ENCODE measurements at places on chromosomes 2 and 18.
A peak's percentile ranks its signal among the peaks of the same experiment; 100 is the strongest.

GRCh38 chr2:86372641-86373502 is 35.4 kb upstream of the REEP1 start:
- DNase-seq: peak; percentile 48

- no peak for DNase-seq
These were observed 13.2 kb upstream of the DCDC2C start for GRCh38 chr2:3689998-3690748.

DNA sequence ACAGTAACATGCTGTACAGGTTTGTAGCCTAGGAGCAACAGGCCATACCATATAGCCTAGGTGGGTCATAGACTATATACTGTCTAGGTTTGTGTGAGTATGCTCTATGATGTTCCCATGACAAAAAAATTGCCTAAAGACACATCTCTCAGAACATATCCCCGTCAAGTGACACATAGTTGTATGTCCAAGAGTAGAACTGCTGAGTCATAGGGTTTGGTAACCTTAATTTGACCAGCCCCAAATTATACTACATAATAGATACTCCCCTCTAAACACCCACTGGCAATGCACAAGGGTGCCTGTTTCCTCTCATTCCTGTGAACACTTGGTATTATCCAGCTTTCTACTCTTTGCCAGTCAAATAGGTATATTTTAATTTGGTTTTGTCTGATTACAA is 161.6 kb downstream of the LCLAT1 start:
- no peak for DNase-seq

GRCh38 chr2:157159221-157159934 is 98.1 kb upstream of the GALNT5 start:
- no peak for DNase-seq

- DNase-seq: no peak
These were observed at the start of gene ITGA4 for GRCh38 chr2:181457121-181457740. TSS of gene ITGA4 (plus strand) at chr2:181457386. CDS start at chr2:181457655, 269 bp downstream.

- DNase-seq: no peak
These were observed 128.7 kb downstream of the MEP1B start for GRCh38 chr18:32318581-32318980.

DNA sequence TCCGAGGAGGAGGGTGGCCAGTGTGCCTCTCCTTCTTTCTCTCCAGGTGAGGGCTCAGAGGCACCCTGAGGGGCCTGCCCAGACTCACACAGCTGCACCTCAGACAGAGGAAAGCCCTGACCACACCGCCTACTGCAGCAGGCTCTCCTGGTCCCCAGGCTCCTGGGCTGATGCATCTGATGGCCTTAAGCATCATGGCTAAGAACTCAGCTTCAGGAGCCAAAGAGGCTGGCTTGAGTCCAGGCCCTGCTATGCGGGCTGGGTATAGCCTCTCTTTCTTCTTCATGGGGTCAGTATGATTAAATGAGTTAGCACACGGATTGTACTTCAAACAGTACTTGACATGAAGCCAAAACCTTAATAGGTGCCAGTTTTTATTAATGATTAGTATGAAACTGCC is 89.6 kb downstream of the TGFA start:
- DNase-seq: no peak

DNA sequence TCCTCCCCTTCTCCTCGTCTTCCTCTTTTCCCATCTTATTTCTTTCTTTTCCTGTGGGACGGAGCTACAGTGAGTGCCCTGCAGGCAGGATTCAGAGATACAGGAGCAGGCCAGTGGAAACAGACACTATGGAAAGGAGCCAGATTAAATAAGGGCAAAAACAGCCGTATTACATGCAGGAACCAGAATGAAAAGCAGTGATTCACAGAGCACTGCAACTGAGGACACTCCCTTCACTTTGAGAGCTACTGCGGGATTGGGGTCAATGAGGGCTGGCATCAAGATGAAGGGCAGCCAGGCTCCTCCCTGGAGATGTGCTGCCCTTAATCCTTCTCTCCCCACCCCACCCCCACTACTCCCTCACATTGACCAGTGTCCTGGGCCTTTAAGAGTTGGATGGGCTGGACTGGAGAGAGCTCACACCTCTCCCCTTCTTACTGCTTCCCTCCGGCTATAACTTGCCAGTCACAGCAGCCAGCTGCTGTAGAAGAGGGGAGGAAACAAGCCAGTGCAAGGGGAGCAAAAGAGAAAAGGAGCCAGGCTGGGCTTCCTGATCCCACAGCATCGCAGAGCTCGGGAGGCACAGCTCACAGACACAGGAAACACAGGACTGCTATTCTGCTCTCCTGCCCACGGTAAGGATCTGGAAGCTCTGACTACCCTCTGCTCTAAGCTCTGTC is at the start of gene PLCD4:
PLCD4 (plus strand) TSS at position 464 of the 680 bp plus-strand sequence. CDS start 7,841 bp downstream, outside the sequence.
- no peak for DNase-seq

DNA sequence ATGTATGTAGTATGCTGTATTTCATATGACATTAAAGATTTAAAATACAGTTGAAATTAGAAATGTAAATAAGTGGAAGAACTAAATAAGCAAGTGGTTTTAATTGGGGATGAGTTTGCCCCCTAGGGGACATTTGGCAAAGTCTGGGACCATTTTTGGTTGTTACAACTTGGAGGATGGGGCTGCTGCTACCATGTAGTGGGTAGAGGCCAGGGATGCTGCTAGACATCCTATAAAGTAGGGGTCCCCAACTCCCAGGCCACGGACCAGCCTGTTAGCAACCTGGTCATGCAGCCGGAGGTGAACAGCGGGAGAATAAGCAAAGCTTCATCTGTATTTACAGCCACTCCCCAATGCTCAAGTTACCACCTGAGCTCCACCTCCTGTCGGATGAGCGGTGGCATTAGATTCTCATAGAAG is 27.9 kb upstream of the ASNSD1 start:
- DNase-seq: no peak

GRCh38 chr2:119154076-119154475 is 4.5 kb downstream of the C1QL2 start:
- no peak for DNase-seq

DNA sequence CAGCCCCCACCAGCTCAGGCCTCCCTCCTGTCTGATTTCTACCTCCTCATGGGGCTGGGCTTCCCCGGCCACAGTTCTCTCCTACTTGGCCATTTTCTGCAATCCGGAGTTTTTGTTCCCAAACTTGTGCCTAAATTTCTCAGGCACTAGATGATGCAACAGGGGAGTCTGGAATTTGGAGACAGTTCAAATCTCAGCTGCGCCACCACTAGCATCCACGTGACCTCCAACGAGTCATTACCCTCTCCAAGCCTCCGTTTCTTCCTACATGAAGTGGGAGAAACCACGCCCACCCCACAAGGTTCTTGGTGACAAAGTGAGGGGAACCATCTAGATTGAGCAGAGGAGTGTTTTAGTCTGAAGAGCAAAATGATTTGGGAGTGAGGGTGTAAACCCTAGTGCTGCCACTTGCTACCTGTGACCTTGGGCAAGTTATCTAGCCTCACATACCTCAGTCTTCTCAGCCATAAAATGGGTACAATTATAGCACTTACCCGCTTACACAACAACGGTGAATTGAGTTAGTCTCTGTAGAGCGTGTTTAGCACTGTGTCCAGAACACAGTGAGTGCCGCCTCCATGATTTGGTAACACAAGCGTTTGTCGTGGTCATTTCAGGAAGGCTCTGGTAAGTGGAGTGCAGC is 61.4 kb upstream of the ASAP2 start:
- DNase-seq: peak; percentile 30

GRCh38 chr2:12217175-12217574 is 470.7 kb downstream of the LPIN1 start:
- DNase-seq: no peak

DNA sequence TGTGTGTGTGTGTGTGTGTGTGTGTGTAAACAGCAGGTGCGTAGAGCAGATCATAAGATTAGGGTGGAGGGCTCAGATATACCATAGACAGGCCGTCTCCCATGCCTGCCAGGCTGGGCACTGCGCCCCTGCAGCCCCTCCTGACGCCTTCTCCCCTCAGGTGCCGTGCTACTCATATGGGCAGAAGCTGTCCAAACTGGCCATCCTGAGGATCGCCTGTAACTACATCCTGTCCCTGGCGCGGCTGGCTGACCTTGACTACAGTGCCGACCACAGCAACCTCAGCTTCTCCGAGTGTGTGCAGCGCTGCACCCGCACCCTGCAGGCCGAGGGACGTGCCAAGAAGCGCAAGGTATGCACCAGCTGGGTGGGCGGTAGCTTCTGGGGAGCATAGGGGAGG is 10.0 kb downstream of the ATOH8 start:
- DNase-seq: no peak

- DNase-seq: no peak
These were observed 47.0 kb upstream of the MAP3K20 start for GRCh38 chr2:173028671-173029070.

DNA sequence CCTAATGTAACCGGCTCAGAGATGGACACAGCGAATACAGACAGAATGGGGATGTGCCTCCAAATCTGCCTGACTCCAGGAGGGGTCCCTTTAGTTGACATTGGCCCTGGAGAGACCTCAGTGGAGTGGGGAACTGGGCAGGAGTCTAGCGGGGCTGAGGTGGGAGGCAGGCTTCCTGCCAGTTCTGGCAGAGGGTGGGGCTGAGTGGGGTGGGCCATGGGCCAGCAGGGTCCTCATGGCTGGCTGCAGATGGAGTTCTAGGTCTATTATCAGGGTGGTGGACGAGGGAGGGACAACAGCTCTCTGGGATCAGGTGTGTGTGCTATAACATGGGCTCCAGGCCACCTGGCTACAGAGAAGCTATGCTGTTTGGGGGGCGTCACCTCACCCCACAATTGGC is 21.1 kb downstream of the PROC start:
- DNase-seq: no peak

GRCh38 chr2:28135324-28135723 is 244.8 kb downstream of the BABAM2 start:
- DNase-seq: no peak

DNA sequence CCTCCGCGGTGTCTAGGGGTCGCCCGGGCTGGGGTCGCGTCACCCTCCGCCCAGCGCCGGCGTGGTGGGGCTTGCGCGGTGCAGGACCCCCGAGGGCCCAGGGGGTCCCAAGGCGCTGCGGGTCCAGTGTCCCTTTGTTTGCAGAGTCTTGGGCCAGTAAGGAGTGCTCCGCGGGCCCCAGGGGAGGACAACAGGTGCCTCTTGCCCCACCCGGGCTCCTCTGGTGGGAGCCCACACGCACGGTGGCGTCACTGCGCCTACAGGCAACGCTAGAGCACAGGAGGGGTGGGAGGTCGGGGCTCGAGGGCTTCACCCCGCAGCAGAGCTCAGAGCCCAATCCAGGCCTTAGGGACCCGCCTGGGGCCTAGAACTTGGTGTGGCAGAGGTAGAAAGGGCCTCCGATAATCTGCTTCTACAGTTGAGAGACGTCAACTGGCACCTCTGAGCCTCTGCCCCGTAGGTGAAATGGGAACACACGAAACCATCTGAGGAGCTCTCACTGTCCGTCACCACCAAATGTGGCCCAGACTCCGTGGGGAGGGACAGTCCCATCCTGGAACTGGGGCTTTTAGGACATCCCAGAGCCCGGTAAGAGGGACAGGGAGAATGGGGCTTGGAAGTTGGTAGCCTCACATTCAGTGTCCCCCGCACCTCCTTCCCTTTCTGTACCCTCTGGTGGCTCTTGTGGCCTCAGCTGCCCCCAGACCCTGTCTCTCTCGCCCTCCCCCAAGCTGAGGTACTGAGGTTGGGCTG is 1.4 kb downstream of the ARID5A start:
- no peak for DNase-seq

DNA sequence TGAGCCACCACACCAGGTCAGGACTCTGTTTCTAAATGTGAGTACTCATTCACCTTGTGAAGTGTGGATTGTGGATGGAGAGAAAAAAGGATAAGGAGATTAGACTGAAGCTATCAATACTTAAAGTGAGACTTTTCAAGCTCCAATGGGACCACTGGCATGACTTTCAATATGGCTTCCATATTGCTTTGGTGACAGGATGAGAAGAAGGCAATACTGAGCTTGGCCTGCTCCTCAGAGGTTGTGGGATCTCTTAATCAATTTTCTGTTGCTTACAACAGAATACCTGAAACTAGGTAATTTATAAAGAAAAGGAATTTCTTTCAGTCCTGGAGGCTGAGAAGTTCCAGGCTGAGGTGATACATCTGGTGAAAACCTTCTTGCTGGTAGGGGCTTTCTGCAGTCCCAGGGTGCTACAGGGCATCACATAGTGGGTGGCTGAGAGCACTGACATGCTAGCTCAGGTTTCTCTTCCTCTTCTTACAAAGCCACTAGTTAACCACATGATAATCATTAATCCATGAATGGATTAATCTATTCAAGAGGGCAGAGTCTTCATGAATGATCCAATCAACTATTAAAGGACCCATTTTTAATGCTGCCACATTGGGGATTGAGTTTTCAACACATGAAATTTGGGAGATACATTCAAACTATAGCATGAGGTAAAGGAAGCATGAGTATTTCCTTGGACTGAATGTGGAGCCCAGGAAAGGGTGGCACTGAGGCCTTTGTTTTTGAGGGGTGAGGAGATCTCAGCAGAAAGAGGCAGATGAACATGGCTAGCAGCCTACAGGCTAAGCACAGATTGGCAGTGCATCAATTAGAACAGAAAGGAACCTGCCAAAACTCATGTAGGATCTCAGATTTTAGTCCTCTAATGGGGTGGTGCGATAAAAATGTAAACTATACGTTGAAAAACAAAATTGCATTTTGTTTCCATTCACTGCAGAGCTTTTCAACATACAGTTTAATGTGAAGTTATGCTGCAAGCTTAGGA is 274.5 kb downstream of the PIK3C3 start:
- DNase-seq: no peak

GRCh38 chr2:183227176-183227575 is 102.9 kb downstream of the NUP35 start:
- DNase-seq: no peak

DNA sequence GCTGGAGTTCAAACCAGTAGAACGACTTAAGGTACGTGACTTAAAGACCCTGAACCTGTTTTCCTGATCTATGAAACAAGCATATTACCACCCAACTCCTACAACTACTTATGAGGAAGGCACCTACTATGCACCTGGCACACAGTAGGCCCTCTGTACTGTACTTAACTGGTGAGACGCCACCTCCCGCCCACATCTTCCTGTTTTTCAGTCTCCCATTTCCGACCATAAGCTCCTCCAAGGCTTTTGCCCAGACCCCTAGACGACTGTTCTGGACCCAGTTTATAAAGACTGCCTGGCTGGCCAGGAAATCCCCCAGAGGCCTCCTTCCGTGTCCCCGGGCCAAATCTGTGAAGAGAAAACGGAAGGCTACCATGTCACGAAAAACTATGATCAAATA is 1.5 kb downstream of the GALNT14 start:
- DNase-seq: no peak

GRCh38 chr2:153986488-153987229 is 114.9 kb downstream of the GALNT13 start:
- DNase-seq: no peak

GRCh38 chr2:175446201-175446600 is 264.7 kb upstream of the ATP5MC3 start:
- no peak for DNase-seq

GRCh38 chr2:181130686-181131085 is 150.3 kb downstream of the UBE2E3 start:
- DNase-seq: no peak

Data from RKO (cell line).